Stimulated activated CD8-positive, alpha-beta memory T cell treated with anti-CD3 and anti-CD28 coated beads, Interleukin-2, amount 100 ng/mL, for 1 hour (primary cell): ENCODE measurements at places on chromosomes 4 and X.

DNA sequence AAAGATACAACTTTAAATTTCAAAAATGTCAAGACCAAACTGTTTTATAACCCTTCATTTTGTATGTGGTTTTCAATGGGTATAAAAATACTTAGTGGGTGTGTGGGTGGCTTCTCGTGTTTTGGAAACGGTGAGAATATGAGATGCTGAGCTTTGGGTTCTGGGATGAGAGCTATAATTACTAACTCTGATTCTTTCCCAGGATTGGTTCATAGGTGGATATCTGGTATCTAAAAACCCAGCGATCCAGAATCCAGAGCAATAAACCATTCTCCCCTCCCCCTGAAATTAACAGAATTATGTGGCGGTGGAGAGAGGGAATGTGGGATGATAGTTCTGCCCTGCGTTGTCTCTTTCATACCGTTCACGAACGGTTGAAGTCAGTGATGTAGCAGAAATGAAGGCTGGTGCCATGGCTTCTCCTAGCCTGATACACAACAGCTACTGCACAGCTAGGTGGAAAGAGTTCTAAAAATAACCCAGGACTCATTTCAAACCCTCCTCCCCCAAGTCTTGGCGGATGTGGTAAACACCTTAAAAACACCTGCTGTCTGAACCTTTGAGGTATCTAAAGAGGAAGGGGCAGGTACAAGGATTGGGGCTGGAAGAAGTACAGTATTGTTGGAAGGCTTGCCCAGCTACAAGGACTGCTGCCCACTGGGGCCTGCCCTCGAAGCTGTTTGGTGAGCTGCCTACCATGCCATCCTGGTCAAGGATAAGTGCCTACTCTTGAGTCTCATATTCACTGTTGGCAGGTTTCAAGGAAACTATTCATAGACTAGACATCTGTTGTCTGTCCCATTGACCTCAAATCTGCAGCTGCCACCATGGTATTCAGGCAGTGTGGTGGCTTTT, 44.5 kb downstream of the SEPTIN11 start:
- DNase-seq, result no peak

- DNase-seq, result no peak
These were observed 16.7 kb upstream of the SUPT20HL1 start for GRCh38 chrX:24343719-24344118.

- no peak for DNase-seq
These were observed 244.7 kb downstream of the SLC7A11 start for GRCh38 chr4:137997496-137997895.

DNA sequence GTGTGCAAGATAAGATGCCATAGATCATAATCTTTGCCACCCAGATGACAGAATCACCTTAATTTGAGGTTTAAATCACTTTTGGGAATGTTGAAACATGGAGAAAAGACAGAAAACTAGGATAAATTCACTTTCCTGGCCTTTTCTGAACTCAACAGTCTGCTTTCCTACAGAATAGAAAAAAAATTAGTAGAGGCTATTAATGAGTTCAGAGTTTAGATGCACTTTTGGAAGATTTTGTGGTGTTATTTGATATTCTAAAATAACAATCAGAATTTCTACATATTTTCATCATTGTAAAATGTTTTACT, 195.9 kb downstream of the CAMK2D start:
- no peak for DNase-seq

DNA sequence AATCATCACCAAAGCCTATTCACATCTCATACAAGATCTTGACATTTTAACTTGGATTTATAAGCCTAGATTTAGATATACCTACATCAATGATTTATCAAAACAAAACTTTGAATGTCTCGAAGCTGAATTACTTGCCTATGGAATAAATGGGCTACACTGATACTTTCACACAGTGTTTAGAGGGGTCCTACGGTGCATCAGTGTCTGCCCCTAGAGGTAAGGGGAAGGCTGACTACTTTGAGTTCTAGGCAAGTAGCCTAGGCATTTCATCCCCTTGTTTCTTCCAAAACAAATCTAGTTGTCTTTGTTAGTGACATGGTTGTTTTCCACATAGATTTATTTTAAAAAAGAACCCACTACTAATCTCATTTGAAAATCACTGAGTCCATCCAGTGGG, 158.1 kb upstream of the ATOH1 start:
- DNase-seq, result no peak

- DNase-seq, result no peak
These were observed 99.3 kb upstream of the EGFL6 start for GRCh38 chrX:13469963-13470684.

- no peak for DNase-seq
These were observed 9.4 kb downstream of the ARHGAP10 start for GRCh38 chr4:147741190-147741788.

DNA sequence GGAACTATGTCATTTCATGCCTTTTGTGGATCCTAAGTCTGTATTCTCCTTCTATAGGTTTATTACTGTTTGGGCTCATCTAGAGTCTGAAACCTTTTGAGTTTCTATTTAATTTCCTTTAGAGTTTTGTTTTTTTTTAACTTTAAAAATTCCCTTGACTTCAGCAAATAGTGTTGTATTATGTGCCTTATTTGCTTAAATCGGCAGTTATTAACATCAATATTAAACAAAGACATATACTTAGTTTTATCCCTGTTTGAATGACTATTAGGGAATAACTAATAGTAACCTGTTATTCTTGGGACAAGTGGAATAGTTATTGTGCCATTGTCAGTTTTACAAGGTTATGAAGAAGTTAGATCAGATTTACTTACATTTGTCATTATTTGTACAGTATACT, 112.8 kb upstream of the NUDT6 start:
- no peak for DNase-seq

- DNase-seq, result peak; percentile 14
These were observed at the start of gene NAP1L3 for GRCh38 chrX:93673056-93673868. NAP1L3 (minus strand) TSS chrX:93673578; CDS start chrX:93673304, 274 bp downstream.

GRCh38 chr4:146470604-146471003, 51.1 kb downstream of the SLC10A7 start:
- DNase-seq, result no peak

DNA sequence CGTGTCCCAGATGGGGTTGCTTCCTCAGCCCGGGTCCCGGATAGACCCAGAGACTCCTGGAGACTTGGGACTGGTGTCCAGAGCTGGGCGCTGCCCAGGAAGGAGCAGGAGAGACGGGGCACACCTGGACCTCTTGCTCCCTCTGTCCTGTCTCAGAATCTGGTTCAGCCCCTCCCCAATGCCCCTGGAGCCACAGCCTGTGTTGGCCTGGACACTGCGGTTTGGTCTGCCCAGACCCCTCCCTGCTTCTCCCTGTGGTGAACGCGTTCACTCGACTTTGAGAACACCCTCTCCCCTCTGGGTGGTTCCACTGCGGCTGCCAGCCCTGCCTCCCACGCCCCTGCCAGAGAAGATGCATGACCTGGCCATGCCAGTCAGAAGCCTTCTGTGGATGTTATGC, 111.1 kb downstream of the HMX1 start:
- DNase-seq, result no peak

GRCh38 chr4:16995451-16995850, 97.0 kb upstream of the LDB2 start:
- no peak for DNase-seq

DNA sequence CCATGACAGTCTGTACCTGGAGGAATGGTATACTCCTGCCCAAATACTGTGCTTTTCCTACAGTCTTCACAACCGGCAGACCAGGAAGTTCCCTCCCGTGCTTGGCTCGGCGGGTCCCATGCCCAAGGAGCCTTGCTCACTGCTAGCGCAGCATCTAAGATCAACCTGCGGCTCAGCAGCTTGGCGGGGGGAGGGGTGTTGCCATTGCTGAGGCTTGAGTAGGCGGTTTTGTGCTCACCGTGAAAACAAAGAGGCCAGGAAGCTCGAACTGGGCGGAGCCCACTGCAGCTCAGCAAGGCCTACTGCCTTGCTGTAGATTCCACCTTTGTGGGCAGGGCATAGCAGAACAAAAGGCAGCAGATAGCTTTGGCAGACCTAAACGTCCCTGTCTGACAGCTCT, 152.7 kb downstream of the TEX11 start:
- peak; percentile 1 for DNase-seq

- no peak for DNase-seq
These were observed 170.7 kb downstream of the SLIT2 start for GRCh38 chr4:20422398-20422797.

DNA sequence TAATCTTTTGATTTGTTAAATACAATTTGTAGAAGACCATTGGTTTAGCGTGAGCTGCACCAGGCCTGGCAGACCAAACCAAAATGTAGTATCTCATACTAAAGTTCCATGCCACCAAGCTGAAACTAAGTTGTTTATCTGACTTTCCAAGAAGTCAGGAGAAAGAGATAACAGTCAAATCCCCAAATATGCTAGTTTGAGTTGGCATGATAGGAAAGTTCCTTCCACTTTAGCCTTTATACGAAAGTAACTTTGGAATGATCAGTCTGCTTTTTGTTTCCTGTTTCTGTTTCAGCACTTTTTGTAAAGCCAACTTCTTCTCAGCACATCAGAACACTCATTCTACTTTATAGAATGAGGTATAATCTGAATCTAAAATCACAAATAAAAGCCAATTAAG, 449.2 kb downstream of the GRXCR1 start:
- no peak for DNase-seq

GRCh38 chrX:150648296-150648940, 44.8 kb upstream of the MTMR1 start:
- DNase-seq, result no peak

DNA sequence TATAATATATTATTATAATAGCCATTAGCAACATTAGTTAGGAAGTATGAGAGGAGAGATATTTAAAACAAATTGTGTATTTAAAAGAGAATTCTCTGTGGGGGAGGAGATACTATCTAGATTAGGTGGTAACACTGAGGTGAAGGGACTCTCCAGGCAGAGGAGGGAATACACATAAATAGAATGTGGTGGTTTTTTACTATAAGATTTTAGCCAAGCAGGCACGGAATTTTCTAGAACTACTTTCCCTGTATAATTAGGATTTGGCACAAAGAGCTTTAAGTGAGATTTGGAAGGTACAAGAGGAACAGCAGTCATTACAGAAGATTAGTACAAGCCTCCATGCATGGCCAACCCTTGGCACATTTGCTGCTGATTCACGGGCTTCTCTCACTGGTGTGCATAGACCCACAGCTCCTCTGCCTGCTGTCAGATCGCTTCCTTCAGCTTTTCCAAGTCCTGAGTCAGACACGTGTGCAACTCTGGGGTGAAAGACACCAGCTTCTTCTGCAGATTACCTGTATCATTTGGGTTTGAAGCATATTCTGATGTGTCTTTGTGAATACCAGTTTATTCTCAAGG, 685.5 kb downstream of the KCTD8 start:
- DNase-seq, result no peak

DNA sequence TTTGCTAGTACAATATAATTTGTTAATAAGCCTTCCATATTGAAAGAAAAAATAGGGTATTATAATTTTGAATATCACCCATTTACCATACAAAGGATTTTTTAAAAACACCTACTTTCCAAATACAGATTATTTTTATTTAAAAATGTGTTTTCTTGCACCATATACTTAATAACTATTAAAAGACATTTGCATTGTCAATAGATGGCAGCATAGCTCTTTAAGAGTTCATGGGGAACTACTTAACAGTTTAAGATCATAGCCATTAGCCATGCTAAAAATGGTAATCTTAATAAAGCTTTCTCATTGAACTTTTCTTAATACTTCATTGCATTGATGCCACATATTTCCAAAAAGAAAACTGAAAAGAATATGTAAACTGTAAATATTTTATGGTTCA, 1995.9 kb downstream of the C4orf33 start:
- no peak for DNase-seq
